ENCODE measurements at places on chromosomes 4 and X.
A peak's percentile ranks its signal among the peaks of the same experiment; 100 is the strongest.

GRCh38 chr4:82718162-82718940, 80.2 kb downstream of the SCD5 start:
- no peak for DNase-seq

GRCh38 chr4:15809058-15809457, 30.9 kb downstream of the CD38 start:
- no peak for DNase-seq

GRCh38 chr4:149409146-149409545, 406.5 kb downstream of the IQCM start:
- no peak for DNase-seq

DNA sequence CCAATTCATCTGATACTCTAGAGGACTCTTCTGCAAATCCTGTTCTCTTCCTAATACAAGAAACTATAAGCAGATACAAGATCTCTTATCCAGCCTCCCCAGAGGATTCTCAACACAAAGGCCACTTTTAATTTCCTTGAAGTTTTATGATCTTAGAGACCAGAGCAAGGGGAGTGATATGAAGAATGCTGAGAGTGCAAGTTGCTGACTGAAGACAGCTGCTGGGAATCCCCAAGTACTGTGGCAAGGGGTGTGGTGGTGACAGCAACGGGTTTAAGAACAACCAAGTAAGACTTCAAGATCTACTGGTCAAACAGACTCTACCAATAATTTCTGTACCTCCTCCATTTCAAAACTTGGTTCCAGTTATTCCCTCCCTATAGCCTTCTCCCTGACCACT, 7.0 kb downstream of the AMMECR1 start:
- DNase-seq: peak; percentile 15

- no peak for DNase-seq
Measured at GRCh38 chr4:164613792-164614191, 140.1 kb upstream of the SMIM31 start.

DNA sequence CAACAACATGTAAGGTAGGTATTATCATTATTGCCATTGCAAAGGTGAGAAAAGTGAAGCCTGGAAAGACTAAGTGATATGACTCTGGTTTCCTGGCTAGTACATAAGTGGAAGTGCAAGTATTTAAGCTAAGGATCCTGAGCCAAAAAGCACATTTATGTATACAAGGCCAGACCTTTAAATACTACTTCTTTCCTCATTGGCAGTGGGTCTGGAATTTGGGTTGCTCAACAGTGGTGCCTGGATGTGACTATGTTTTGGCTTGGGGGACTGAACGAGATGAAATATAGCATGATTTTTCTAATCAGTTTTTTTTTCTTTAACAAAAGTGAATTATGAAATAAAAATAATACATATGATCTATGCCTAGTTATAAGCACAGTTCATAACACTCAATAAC, 7.4 kb upstream of the FGF13 start:
- no peak for DNase-seq

GRCh38 chr4:126697748-126698147, 935.0 kb upstream of the INTU start:
- no peak for DNase-seq

DNA sequence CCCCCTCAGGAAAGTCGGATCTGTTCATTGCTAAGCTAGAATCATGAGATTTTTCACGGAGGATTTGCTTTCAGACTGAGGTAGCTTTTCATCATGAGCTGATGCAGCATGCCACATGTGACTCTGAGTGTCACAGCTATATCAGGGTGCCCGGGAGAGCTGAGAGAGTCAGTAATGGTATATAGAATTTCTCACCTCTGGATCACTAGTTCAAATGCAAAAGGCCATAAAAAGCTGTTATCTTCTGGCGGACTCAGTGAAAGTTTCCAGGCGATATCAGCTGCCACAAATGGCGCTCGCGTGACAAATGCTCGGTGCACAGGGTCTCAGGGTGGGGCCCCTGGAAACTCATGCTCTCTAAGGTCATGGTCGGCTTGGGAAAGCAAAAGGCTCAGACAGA, 150.1 kb downstream of the DHX15 start:
- DNase-seq: no peak

DNA sequence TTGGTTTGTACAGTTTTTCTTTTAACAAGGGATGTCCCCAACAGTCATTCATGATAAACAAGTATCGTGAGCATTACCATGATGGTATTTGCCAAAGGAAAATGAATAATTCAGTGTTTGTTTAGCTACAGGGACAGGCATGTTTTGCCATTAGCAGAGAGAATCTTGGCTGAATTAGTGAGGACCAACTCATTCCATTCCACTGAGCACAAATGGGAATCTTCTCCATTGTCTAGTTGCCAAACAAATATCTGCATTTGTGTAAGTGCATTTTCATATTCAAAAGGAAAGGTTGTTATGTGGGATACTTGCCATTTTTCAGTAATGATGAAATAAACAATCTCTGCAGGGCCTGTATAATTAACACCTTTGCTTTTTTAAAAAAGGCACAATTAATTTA, 1762.6 kb downstream of the RPA4 start:
- DNase-seq: no peak

GRCh38 chrX:30153881-30154260, 61.5 kb upstream of the MAGEB2 start:
- no peak for DNase-seq

DNA sequence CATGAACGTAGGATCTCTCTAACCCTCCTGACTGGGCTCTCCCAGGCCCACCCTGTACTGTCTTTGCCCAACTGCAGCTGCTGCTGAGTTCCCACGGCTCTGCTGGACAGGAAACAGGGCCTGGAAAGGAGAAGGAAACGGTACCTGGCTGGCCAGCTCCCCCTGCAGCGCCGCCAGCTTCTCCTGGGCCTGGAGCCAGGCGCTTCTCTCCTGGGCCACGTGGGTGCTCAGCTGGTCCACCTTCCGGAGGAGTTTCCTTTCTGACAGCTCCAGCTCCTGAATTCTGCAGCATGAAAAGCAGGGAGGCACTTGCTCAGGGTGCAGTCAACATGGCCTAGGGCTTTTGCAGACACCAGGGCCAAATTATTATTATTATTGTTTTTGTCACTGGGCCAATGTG, 6.5 kb downstream of the C4orf50 start:
- no peak for DNase-seq

GRCh38 chr4:55184600-55185523, 59.5 kb upstream of the KDR start:
- DNase-seq: peak; percentile 55

GRCh38 chrX:18674417-18674787, 2.5 kb upstream of the RS1 start:
- DNase-seq: no peak

- no peak for DNase-seq
Measured at GRCh38 chr4:169968999-169969398, 57.2 kb downstream of the MFAP3L start.

DNA sequence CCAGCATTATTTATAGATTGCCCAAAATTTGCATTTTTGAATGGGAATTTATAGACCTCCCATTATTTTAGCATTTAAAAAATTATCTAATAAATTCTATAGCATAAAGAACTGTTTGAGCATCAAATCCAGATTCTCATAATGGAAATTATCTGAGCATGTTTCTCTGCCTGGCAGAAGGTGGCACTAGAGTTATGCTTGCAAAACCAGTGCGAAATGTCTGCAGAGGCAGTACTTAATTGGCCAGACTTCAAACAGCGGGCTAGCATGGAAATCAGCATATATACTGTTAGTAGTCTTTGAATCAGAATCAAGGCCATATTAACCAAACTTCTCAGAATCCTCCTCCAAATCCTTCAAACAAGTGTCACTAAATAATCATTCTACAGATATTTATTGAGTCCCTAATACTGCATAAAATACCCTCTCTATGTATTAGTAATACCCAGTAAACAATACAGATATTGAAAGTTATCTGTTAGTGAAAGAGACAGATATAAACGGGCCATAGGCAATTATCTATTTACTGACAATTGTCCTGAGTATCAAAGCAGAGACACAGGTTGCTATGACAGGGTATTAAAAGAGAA, 78.7 kb upstream of the DCLK2 start:
- peak; percentile 6 for DNase-seq

DNA sequence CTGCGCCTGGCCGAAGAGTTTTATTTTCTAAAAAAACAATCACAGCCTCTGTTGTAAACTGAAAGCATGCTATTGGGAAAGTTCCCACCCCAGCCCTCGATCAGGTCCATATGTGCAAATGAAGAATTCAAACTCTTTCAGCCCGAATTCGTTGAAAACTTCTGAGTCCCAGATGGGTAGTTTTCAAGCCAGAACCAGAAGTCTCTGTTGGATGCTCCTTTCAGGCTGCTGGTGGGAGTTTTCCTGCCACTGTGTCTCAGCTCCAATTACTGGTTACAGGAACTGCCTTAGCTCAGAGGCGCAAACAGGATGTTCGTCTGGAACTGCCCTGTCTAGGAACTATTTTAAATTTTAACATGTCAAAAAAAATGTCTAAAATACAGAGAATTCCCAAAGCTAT, 9.3 kb upstream of the ALG13 start:
- DNase-seq: no peak

DNA sequence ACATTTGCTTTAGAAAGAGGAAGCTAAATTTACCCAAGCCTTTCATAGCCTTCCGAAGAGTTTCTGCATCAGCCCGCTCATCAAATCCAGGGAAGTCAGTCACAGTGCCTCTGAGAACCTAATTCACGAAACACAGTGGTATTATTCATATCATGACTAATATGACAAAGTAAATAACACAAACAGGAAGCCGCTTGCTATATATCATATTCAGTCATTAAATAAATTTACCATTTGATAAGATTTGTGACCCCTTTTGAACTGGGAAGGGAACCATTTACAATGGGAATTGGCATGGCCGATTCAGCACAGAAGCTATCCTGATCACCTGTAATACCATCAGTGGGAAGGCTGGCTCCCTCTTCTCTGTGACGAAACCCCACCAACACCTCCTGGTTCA, 10.5 kb downstream of the ANXA5 start:
- no peak for DNase-seq

DNA sequence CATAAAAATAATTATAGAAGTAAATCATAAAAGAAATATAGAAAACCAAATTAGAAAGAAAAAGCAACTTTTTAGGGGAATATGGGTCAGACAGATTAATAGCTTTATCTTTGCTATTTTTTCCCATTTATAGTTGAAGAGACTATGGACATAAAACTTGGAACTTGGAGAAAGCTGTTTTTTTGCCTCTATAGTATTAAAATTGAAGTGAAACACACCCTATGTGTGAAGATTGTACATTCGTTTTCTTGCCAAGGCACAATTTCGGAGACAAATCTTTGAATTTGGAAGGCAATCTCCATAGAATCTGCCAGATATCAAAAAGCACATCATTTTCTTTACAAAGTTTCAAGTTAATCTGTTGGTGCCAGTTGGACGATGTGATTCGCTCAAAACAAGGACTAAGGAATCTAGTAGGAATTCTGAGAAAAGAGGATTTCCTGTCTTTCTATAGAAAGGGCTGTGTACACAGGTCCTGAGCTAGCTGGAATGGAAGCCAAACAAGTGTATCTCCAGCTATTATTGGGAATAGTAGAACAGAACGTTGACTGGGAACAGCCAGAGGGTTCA, 156.3 kb downstream of the SLC7A11 start:
- no peak for DNase-seq

DNA sequence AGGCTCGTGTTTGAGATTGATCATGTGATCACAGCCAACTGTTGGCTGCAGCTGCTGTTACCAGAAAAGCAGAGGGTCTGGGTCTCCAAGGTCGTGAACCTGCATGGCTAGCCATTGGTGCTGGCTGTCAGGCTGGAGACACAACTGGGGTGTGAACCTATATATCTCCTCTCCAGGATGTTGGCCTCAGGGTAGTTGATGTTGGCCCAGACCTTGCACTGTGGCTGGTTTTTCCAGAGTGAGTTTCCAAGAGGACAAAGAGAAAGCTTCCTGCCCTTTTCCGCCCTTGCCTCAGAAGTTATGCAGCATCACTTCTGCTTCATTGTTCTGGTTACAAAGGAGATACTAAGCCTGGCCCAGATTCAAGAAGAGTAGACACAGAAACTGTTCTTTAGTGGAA, 607.8 kb upstream of the HS3ST1 start:
- DNase-seq: no peak
